Hepatocyte (in vitro differentiated cells): ENCODE measurements at places on chromosomes 5 and 9.
A peak's percentile ranks its signal among the peaks of the same experiment; 100 is the strongest.

- no peak for DNase-seq
Measured at GRCh38 chr5:3377176-3377575, 218.5 kb upstream of the IRX1 start.

DNA sequence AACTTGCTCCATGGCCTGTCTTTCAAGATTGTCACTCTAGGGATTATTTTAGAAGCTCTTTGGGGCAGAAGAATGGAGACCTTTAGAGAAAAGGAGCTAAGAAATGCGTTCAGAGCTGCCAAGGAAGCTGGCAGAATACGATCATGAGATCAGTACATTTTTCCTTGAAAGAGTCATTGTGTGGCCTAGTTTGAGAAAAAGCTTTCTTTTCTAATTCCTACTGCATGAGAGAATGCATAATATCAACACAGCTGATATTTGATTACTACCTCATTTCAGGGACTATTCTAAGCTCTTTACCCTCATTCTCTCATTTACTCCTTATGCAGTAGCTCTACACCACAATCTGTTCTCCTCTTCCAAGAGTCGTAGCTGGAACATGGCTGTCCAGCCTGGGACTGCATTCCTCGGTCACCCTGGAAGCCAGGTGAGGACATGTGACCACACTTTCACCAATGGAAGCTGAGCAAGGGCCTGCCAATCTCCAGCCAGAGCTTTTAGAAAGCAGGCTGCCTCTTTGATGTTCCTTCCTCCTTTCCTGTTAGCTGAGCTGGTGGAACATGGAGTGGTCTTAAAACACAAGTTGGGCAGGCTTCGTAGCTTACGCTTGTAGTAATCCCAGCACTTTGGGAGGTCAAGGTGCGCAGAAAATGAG lies 99.3 kb upstream of the LHFPL2 start:
- DNase-seq = no peak

DNA sequence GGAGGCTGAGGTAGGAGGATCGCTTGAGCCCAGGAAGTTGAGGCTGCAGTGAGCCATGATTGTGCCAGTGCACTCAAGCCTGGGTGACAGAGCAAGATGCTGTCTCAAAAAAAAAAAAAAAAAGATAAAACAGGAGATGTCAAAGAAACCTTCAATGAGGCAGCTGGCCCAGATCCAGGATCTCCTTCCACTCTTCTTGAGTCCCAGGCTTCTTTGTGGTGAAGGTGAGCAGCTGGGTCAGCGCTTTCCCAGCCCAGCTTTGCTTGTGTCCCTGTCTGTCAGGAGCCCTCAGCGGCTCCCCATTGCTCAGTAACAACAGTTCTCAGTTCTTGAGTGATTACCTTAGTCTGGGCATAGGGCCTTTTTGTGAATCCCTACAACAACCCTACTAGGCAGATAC lies 69.4 kb upstream of the PSD2 start:
- peak; percentile 6 for DNase-seq

- DNase-seq = no peak
Measured at GRCh38 chr5:151162776-151163175, 5.2 kb upstream of the ANXA6 start.

DNA sequence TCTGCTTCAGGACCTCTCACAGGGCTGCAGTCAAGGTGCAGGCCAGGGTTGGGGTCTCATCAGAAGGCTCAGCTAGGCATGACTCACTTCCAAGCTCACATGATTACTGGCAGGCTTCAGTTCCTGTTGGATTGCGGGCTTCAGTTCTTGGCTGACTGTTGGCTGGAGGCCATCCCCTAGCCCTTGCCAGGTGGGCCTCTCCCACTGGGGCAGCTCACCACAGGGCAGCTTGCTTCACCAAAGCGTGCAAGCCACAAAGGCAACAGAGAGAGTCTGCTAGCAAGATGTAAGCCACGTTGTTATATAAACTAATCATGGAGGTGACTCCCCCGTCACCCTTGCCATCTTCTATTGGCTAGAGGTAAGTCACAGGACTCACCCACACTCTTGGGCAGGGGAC lies 14.4 kb downstream of the CPLX2 start:
- no peak for DNase-seq

DNA sequence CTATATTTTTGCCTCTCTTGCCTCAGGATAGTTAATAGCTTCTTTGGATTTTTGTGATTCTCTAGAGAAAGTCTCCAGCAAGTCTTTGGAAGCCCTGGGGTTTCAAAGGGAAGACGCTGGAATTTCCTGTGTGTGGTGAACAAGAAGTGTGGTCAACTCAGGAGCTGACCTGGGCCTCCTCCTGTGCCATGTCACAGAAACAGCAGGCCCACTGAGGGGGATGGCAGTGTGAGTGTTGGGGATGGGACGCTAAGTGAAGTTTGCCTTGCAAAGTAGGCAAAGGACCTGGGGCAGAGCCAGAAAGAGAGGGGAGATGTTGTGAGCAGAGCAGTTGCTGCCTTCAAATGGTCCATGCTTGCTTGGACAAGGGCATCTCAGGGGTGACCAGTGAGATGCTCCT lies 226.3 kb downstream of the DMRT2 start:
- no peak for DNase-seq

DNA sequence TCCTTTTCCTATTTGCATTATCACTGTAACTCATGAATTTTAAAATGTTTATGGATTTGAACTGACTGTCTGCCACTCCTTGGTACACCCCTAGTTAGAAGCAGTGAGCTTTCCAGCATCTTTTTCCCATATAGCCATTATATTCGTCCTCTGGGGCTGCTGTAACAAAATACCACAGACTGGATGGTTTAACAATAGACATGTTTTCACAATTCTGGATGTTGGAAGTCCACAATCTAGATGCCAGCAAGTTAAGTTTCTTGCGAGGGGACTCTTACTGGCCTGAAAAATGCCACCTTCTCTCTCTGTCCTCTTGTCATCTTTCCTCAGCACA lies 530.0 kb downstream of the SEMA5A start:
- DNase-seq = no peak

DNA sequence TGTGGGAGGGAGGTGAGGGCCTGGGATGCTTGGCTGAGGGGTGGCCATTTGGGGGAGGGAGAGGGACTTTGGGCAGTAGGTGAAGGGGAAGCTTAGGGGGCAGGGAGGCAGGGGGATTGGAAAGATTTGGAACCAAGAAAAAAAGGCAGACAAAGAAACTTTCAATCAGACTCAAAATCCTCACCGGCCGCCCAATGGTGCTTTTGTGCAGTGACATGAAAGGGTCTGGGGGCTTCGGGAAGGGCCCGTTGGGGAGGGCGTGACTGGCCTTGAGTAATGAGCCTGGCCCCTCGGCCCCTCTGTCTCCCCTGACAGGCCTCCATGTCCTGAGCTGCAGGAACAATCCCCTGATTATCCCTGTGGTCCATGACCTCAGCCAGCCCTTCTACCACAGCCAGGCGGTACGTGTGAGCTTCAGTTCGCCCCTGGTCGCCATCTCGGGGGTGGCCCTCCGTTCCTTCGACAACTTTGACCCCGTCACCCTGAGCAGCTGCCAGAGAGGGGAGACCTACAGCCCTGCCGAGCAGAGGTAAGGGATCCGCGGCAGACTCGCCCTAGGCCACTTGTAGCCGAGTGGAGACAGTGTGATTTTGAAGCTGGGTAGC lies 181.1 kb downstream of the PAPPA start:
- no peak for DNase-seq

DNA sequence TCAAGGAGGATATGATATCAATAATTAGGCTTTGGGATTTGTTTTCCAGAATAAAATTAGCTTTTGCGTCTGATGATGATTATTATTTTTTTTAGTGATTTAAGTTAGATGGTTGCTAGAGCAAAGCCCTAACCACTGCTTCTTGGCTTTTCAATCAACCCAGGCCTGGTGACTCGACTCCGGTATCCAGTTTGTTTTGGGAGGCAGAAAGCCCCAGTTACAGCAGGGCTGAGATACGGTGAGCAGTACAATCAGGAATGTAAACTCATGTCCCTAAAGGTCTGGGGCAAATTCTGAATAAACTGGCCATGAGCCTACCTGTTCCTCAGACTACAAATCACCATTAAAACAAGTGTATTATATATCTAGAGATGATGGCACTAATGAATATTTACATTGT lies 24.4 kb upstream of the CYFIP2 start:
- DNase-seq = no peak

GRCh38 chr5:73630765-73631164 lies 4.8 kb downstream of the ARHGEF28 start:
- DNase-seq = peak; percentile 11

DNA sequence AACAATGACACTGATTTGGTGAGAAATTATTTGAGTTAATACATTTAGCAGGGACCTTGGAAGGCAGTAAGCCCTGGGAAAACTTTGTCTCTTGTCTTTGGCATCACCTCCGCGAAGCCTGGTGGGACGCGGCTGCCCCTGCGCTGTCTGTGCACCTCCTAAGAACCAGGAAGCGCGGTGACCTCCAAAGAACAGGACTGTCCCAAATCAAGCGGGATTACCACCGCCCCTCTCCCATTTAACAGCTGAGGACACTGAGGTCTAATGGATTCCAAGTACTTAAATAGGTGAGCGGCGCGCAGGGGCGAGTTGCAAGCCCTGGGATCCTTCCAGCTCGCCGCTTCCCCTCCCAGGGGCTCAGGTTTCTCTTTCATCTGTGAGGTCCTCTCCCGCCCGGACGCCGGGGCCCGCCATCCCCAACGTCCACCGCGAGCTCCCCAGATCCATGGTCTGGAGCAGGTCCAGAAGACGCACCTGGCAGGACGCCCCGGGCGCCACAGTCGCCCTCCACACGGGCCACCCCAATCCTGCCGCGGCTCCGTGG lies 432 bp downstream of the STARD4 start:
- peak; percentile 56 for DNase-seq

DNA sequence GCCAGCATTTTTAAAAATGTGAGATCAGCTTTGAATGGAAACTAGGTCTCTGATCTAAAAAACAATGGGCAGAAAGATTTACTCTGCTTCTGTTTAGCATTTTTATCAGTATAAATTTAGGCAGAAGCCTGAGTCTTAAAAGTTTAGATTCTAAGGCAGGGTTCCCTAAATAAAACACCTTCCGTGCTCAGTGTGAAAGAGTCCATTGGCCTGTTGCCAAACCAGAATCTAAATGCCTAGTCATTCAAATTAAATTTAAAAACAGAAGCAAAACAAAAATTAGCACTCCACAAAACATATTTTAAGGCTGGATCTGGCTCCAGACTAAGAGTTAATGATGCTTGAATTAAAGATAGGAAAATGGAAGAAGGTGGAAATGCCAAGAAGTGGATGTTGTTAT lies 4.5 kb downstream of the TYRP1 start:
- DNase-seq = no peak

DNA sequence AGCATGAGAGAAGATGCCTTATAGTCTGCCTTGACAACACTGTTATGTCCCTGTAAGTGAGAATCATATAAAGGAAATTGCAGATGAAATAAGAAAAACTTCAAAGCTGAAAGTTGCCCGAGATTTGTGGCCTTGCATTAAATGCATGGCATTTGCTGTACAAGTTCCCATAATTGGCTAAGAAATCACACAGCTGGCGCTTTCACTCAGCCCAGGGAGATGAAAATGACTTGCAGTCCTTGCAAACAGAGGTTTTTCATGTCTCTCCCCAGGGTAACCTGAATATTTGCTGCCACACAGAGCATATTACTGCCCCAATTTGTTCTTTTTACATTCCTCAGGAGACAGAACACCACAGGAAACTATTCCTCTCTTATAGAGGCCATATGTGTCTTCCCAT lies 174.8 kb downstream of the FAM114A2 start:
- DNase-seq = no peak

DNA sequence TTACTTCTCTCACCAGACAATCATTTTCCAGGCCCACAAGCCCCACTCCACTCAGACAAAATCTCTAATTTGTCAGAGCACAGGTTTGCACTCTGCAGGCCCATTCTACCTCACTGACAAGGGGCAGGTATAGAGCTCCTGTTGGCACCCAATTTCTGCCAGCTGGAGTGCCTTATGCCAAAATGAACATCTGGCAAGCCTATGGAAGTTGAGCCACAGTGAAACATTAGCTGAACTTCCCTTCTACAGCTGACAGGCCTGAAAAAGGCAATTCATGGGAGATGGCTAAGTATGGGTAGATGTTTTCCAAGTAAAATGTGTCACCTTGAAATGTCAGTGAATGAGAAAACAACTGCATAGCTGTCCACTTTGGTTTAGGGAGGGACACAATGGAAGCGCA lies 87.0 kb downstream of the SPOCK1 start:
- DNase-seq = no peak
